CD4-positive, CD25-positive, alpha-beta regulatory T cell (primary cell): ENCODE measurements at places on chromosomes 2 and 18.

GRCh38 chr18:58125756-58126155 is 81.7 kb downstream of the NEDD4L start:
- no peak for DNase-seq

DNA sequence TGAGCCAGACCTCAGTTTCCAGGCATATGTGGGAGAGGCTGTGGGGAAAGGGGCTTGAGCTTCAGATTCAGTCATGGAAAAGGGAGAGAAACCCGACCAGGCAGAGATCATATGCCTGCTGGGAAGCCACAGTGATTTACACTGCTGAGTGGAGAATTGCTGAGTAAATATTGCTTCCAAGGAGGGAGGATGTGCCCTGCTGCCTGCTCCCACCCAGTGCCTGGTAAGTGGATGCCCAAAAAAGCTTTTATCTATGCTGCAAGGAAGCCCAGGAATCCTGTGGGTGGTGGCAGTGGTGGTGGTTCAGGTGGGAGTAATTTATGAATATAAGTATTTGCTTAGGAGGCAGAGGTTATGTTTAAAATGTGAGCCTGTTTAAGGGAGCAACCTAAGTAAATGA is 39.5 kb downstream of the INO80C start:
- no peak for DNase-seq

- no peak for DNase-seq
Observed at GRCh38 chr2:200068642-200069041, 113.3 kb downstream of the MAIP1 start.

GRCh38 chr2:68632021-68632420 is 11.4 kb upstream of the PROKR1 start:
- no peak for DNase-seq

DNA sequence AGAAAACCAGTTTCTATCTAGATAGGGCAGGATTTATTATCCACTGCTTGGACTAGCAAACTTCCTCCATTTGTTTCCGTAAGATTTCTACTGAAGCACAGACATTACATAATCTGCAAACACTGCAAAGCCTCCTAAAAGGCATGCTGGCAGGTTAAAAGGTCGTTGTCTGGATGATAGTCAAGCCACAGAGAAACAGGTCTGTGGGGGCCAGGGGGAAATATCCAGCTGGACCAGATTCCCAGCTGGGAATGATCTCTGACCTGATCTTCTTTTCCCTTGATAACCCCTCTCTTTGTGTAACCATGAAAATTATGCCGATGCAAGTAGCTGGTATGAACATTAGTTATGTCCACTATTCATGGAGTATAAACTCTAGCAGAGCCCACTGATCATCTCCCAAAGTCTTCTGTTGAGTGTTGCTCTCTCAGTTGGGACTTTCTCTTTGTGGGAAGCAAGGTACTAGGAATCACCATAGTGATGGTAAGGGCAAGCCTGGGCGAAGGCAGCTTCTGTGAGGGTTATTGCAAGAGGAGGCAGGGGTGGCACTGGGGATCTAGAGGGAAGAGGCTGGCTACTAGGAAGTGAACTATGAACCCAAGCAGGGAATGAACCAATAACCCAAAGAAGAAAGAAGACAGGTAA is 61.3 kb downstream of the GDF7 start:
- no peak for DNase-seq

DNA sequence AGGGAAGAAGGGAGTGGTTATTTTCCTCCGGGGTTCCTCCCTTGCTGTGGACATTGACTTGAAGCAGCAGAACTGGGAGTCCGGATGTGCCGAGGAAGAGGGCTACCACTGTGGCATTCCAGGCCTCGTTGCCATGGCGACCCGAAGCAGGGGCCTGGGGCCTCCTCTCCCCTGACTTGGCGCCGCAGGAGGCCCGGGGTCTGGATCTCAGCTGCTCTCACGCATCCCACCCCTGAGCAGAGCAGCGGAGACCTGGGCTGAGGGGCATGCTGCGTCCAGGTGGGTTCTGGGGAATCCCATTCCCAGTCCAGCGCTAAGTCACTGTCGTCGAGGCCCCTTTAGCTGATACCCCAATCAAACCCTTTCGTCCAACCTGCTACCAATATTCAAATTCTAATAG is 100.2 kb downstream of the BCL11A start:
- no peak for DNase-seq

DNA sequence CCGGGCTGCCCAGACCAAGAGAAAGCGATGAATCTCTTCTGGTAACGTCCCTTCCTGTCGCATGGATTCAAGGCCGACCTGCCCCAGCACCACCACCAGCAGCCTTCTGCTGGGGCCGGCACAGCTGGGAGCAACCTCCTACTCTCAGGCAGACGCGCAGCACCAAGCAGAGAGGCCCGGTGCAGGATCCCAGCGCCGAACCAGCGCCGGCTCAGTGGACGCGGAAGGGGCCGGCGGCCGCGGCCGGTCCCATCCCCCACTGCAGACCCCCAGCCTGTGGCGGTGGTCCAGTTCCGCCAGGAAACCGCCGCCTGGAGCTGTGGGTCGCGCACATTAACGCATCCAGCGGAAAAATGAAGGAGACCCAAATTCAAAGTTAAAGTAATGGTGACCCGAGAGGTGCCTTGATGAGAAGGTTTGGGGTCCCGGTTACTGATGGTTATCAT is 525 bp upstream of the MAL start:
- no peak for DNase-seq

- no peak for DNase-seq
Observed at GRCh38 chr2:47867205-47867604, 39.1 kb downstream of the FBXO11 start.

- DNase-seq, result no peak
Observed at GRCh38 chr2:207077266-207077665, 88.5 kb downstream of the KLF7 start.

- DNase-seq, result no peak
Observed at GRCh38 chr2:174083843-174084458, 118.8 kb upstream of the SP3 start.

GRCh38 chr2:69624611-69625010 is 18.9 kb downstream of the AAK1 start:
- no peak for DNase-seq

DNA sequence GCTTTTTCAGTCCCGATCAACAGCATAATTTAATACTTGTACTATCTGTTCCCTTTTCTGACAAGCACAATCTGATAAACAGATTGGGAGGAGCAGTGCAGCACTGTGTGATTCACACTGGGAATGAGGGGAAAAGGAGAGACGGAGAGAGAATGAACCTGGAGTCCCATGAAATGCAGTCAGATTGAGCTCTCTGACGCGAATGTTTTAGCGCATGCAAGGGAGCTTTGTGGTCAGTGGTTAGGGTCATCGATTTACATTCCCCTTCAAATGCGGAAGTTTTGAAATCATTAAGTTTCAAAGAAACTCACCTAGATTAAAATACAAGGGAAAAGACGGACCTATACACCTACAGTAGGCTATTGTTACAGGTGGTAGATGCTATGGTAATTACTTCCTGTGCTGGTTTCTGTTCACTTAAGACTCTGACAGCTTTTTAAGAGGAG is 99.6 kb downstream of the KCTD1 start:
- no peak for DNase-seq
